Stimulated activated CD8-positive, alpha-beta memory T cell treated with anti-CD3 and anti-CD28 coated beads, Interleukin-2, amount 100 ng/mL, for 1 hour (primary cell): ENCODE measurements at places on chromosomes 6 and 20.

- DNase-seq, result no peak
Measured at GRCh38 chr6:117418320-117418719, 7.4 kb downstream of the ROS1 start.

DNA sequence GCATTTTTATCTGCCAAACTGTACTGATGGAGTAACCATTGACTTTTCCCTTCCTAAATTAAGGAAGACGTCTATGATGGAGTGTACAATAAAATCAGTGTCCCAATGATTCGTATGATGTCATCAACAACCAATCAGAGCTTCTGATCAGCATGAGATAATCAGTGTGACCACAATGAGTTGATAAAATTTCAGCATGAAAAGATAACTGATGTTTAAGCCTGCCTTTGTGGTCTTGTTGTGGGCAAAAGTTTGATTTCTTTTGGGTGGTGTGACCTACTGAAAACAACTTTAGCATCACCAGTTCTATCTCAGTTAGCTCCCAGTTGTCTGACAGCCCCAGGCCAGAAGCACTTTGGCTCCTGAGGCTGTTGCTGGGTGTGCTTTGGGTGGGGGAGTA, 3.3 kb downstream of the PCIF1 start:
- no peak for DNase-seq

- DNase-seq, result no peak
Measured at GRCh38 chr6:7169296-7169721, 61.5 kb downstream of the RREB1 start.

GRCh38 chr20:58289143-58289542, 20.4 kb upstream of the RAB22A start:
- DNase-seq, result no peak

GRCh38 chr6:168359794-168360193, 40.2 kb upstream of the DACT2 start:
- DNase-seq, result no peak

GRCh38 chr6:75204217-75204958, 1.5 kb downstream of the COL12A1 start:
- DNase-seq, result no peak

DNA sequence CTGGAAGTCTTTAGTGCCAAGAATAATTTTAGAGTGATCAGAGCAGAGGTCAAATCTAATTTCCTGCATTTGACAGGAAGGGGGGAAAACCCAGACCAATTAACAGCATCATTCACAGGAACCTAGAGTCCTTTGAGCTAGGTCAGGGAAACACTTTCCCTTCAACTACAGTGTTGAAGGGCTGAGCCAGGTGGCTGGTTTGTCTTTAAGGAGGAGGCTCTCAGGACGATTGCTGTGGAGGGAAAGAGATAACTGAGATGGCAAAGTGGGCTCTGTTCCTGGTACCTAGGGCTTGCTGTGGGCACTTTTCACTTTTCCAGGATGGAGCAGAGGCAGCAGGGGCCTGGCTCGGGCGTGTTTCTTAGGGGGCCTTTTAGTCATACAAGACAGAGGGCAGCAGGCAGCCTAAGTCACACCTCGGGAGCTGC, 111.9 kb downstream of the SCML4 start:
- no peak for DNase-seq

GRCh38 chr20:64062596-64063388, at the start of gene TCEA2:
Gene TCEA2 (plus strand): TSS chr20:64063198. CDS start chr20:64063313, 115 bp downstream.
- DNase-seq, result peak; percentile 89

DNA sequence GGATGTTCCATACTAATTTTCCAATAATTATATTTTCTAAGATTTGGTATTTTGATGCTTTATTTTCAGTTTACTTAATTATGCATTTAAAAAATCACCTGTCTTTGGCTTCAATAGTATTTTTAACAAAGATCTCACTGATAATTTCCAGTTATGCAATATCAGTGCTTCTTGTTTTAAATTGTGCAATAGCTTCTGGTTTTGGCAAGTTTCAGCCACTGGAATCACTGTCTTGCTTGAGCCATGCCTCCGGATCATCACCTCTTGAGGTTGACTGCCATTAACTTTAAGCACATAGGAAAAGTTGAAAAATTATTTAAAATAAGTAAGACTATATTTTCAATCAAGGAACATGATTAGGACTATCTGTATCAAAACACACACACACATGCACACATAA, 1242.1 kb downstream of the HACE1 start:
- no peak for DNase-seq

- DNase-seq, result no peak
Measured at GRCh38 chr6:117947234-117947633, 40.2 kb downstream of the SLC35F1 start.

- DNase-seq, result no peak
Measured at GRCh38 chr6:27882624-27883023, 29.6 kb downstream of the OR2B2 start.

DNA sequence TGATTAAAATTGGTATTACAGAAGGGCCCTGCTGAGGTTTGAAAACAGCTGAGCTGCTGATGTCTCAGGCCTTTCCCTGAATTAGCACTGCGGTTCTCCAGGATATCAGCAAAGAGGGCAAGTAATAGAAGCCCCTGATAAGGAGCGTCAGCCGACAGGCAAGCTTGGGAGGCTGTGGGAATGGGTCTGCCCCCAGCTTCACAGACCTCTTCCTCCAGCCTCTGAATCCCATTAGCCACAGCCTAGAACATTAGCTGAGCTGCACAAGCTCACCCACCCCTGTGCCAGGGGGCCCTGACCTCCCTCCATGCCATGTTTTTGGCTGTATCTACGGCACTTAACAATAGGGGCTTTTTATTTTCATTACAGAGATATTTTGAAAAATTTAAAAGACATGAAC, 59.9 kb downstream of the VAPB start:
- no peak for DNase-seq

DNA sequence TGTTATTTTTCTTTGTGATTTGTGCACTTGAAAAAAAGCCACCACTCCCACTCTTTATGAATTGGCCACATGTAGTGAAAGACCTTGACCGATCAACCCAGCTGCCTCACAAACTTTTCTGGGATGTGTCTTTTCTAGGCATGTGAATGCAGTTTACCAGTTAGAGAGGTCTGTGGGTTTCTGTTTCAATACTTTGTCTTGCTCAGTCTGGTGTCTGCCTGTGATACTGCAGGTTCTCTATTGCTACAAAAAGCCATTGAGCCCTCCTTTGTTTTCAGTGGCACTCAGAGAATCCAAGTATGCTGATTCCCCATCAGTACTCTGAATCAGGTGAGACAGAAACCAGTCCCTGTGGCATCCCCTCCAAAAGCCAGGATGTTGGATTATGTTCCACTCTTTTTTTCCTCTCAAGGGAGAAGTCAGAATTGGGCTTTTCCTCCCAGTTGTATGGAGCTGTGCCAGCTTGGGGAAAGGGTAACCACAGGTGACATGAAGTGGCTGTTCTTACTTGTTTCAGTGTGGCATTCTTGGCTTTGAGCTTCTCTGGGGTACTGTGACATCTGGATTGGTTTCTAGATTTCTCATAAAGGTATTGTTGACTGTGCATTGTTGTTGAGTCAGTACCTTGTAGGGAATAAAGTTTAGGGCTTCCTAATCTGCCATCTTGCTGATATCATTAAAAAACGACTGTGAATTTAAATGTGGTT, 26.3 kb upstream of the ZFP64 start:
- no peak for DNase-seq

DNA sequence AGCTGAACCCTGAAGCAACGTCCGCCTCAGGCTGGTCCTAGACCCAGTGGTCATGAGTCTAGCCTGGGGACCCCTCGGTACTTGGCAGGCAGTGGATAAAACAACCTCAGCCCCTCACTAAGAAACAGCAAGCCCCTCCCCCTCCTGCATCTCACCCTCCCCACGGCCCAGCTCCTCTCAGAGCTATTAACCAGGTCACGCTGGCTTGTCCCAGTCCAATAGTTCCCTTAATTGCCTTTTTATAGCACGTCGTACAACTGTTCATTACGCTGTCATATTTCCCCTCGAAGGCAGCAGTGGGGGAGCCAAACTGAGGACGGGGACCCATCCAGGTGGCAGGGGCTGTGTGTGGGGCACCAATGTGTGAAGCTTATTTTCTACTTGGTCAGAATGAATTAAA, 8.6 kb upstream of the SLC32A1 start:
- no peak for DNase-seq

DNA sequence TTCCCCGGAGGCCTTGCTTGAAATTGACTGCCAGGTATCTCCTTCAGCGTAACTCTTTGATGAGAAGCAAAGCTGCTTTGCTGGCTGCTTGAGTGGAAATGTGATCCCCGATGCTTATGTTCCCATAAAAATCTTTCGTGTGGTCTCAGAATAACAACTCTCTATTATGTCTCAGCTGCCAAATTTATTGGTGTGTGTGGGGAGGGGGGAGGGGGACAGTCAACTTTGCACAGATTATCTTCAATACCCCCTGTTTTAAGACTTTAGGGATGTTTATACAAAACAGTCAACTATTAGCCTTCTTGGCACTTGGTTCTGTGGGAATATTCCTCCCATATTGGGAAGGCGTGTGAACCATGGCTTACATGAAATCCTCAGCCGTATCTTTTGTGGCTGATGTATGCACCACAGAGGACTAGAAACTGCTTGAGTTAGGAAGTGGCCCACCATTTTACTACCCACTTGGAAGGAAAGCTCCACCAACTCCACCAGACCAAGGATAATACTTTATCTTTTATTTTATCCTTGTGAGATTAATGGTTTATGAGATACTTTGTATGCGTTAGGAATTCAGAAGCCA, 101.5 kb upstream of the SLC24A3 start:
- no peak for DNase-seq

DNA sequence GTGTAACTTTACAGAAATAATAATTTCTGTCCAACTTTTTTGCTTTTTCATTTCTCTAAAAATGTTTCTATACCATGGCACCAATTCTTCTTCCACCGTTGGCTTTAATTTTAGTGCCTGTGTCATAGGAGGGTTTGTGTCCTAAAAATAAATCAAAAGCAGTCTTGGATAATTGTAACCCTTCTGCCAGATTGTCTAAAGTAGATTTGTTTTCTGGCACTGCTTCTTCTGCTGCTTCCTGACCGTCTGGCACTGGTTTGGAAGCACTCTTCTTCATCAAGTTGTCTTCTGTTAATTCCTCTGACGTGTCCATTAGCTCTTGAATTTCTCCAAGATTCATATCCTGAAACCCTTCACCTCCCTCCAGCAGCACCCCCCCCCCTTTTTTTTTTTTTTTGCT, 33.1 kb downstream of the SCAF8 start:
- DNase-seq, result no peak

GRCh38 chr6:106315765-106316374, 9.7 kb downstream of the ATG5 start:
- no peak for DNase-seq

DNA sequence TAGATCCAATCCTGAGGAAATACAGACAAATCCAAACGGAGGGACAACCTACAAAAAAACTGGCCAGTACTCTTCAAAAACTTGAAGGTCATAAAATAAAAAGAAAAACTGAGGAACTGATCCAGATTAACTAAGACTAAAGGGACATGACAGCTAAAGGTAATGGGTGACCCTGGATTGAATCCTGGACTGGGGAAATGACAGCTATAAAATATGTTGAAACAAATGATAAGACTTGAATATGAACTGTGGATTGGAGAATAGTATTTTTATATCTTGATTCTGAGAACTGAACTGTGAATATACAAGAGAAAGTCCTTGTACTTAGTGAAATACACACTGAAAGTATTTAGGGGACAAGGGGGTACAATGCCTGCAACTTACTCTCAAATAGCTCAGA, 96.9 kb upstream of the EMILIN3 start:
- DNase-seq, result no peak

DNA sequence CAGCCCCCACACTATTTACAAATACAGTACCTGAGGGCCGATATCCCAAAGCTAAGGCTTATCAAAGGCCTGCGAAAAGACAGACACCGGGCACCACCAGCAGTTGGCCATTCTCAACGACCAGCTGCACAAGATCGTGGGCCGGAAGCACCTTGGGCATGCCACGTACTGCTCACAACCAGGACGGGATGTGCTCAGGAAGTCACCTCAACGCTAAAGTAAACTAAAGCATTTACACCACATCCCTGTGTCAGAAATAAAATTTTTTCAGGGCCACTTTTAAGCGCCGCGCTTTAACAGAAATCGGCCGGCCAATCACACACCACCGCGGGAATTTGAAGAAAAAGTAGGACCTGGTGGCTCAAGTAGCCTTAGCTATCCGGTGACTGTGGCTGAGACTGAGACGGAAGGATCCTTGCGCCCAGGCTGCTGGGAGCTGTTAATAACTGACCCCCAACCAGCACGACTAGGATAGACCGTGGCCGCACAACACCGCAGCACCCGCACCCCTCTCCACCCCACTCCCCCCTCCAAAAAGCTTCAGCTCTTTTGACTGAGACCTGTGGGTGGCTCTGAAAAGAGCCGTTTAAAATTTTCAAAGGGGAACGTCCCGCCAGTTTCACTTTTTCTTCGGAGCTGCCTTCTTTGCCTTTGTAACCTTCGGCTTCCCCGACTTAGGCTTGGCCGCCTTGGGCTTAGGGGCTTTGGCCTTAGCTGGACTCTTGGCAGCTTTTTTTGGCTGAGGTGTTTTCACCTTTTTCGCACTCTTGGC, 131.2 kb upstream of the BTN3A2 start:
- DNase-seq, result peak; percentile 43

- DNase-seq, result no peak
Measured at GRCh38 chr6:117232196-117232595, 33.2 kb upstream of the VGLL2 start.

DNA sequence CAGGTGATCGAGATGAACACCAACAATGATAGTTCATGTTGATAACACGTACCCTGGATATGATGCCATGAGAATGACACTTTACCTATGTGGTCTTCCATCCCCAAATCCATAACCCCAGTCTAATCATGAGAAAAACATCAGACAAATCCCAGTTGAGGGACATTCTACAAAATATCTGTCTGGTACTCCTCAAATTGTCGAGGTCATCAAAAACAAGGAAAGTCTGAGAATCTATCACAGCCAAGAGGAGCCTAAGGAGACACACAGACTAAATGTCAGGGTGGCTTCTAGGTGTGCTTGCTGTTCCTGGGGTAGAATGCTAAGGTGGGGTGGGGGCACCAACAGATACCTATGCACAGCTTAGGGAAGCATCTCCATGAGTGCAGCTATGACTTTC, 2.8 kb upstream of the RNF8 start:
- DNase-seq, result no peak

GRCh38 chr6:3607599-3607998, 143.9 kb downstream of the PXDC1 start:
- no peak for DNase-seq

DNA sequence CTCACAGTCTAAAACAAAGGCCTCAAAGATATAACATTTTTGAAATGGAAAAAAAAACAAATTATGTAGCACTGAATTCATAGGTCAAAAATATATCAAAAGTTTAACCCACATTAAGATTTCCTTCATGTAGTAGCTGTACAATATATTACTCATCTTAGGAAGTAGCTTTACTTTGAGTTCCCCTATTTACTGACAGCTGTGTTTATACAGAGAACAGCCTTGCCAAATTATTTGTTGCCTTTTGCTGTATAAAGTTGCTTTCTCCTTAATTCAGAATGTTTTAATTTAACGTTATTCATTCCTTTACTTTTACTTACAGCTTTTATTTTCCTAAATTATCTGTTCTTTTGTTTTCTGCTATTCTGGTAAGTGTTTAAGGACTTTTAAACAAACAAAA, 181.0 kb downstream of the COL12A1 start:
- DNase-seq, result no peak

- DNase-seq, result no peak
Measured at GRCh38 chr6:56387621-56388414, 140.4 kb upstream of the COL21A1 start.
